ENCODE measurements at places on chromosomes 6 and 20.

DNA sequence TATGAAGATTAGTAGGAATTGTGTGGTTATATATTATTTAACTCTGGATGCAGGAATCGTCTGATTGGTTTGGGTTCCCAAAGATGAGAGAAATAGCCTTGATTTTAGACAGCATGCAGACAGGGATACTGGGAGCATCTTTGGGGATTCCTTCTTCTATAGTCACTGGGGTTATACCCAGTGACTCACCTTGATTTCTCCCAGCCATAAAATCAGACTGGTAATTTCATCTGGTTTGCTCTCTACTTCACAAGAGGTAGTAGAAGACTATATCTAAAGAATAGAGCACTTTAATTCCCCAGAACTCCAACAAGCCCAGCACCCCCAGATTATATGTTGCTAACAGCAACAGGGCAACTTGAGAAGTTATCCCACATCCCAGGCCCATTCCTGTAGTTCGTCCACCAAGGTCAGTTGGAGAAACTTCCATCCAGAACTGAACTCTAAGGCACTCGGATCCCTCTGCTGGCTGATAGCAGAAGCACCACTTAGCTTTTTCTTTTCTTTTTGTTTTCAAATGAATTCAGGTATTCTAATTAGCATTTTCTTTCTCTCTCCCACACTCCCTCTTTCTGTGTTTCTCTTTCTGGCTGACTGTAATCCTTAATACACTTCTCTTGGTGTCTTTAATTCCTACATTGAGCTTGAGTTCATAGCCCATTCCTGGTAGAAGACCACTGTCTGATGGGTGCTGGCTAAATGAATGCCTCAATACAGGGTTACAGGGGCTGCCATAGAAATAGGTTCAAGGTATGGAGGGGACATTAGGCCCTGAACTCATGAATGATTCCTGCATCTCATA is 20.4 kb upstream of the EFHC1 start:
- DNase-seq = no peak

- no peak for DNase-seq
Observed at GRCh38 chr6:10465629-10466499, 51.0 kb upstream of the TFAP2A start.

GRCh38 chr6:93124006-93124632 is 295.2 kb downstream of the EPHA7 start:
- no peak for DNase-seq

GRCh38 chr20:57294550-57294949 is 28.1 kb upstream of the BMP7 start:
- DNase-seq = no peak

- no peak for DNase-seq
Observed at GRCh38 chr6:144666781-144667180, 381.6 kb downstream of the UTRN start.
